ENCODE measurements at places on chromosomes 1 and 21.

DNA sequence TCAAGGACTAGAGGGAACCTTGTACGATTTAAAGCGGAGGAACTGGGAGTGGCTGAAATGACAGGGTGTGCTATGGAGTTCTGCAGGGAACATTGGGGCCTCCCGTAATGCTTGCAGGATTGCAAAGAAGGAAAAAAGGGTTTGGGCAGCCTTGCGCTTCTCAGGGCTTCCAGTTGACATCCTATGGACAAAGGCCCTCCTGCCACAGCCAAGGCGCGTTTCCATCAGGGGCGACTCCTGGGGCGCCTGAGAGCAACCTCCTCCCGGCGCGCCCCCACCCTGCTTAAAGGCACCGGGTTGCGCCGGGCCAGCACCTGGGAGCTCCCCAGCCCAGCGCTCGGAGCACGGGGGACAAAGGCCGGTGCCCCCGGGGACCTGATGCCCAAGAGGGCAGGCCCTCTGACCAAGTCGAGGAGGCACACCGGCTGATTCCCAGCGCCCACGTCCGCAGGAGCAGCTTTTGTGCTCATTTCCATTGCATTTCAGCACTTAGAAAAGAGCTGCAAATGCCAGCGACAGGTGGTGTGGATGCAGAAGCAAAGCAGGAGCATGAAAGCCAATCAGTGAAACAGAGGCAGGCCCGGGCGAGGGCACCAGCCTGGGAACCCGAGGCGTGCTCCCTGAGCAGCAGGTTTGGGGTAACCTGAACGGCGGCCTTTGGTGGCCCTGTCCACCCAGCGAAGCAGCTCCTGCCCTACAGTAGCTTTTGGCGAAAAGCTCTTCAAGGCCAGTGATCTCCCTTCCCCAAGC, 17.6 kb upstream of the RNF187 start:
- no peak for DNase-seq

- DNase-seq: no peak
These were observed 1.5 kb upstream of the THRAP3 start for GRCh38 chr1:36222481-36223380.

GRCh38 chr1:213956295-213956770, 31.4 kb upstream of the PROX1 start:
- no peak for DNase-seq

DNA sequence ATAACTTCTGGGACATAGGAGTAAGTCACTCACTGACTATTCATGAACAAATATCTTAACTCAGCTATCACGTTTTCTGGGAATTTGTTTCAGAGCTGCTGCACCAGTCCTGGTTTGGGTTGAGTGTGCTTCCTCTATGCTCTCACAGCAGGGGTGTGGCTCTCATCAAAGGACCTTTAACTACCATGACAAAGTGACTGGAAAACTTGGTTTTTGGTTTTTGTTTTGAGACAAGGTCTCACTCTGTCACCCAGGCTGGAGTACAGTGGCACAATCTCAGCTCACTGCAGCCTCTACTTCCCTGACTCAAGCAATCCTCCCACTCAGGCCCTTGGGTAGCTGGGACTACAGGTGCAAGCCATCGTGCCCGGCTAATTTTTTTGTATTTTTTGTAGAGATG, 4.1 kb downstream of the ILDR2 start:
- no peak for DNase-seq

GRCh38 chr21:20545454-20545853, 452.8 kb upstream of the NCAM2 start:
- DNase-seq: no peak

- DNase-seq: no peak
These were observed 238.5 kb downstream of the PTGER3 start for GRCh38 chr1:70809069-70809468.

GRCh38 chr21:44911384-44912157, 9.1 kb downstream of the ITGB2 start:
- no peak for DNase-seq

DNA sequence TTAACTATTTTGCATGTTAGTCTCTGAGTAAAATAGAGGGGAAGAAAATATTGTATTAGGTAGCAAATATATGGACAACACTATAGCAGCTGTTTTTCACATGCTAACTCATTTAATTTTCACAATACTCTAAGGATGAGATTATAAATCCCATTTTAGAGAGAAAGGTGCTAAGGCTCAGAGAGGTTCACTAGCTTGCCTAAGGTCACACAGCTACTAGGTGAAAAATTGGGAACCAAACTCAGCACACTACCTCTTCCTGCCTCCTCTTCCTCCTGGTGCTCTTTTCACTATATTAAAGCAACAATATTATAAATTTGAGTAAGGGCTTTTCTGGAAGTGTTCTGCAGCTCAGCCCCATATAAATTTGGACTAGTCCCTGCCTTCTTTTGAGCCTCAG, 2.3 kb downstream of the RXRG start:
- no peak for DNase-seq

DNA sequence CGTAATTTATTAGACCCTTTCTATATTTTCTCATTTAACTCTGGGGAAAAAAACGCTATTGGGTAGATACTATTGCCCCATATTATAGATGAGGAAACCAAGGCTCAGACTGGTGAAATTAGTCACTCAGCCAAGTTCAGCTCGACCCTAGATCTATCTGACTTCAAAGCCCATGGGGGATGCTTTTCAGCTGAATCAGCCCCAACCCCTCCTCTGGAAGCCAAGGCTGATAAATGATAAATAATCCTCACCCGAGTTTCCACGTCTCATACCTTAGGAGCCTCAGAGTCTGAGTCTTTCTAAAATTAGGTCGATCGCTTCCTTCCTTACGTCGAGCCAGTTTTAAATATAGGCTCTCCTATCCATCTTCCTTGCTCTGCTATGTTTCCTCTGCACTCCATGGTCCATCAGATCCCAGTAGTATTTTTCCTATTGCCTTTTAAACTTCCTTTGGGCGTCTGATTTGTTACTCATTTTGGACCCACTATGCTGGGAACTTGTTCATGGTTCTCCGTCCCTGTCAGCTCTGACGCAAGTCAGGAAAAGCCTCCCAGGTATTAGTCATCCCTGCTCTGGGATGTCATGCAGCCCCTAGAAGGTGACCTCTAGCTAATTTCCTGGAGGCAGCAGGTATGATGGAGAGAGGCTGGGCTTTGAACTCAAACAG, 122.8 kb downstream of the PLPP3 start:
- DNase-seq: no peak

GRCh38 chr21:36692835-36693488, 6.0 kb upstream of the SIM2 start:
- no peak for DNase-seq

- DNase-seq: no peak
These were observed 15.6 kb upstream of the ZNF669 start for GRCh38 chr1:247119600-247120407.

DNA sequence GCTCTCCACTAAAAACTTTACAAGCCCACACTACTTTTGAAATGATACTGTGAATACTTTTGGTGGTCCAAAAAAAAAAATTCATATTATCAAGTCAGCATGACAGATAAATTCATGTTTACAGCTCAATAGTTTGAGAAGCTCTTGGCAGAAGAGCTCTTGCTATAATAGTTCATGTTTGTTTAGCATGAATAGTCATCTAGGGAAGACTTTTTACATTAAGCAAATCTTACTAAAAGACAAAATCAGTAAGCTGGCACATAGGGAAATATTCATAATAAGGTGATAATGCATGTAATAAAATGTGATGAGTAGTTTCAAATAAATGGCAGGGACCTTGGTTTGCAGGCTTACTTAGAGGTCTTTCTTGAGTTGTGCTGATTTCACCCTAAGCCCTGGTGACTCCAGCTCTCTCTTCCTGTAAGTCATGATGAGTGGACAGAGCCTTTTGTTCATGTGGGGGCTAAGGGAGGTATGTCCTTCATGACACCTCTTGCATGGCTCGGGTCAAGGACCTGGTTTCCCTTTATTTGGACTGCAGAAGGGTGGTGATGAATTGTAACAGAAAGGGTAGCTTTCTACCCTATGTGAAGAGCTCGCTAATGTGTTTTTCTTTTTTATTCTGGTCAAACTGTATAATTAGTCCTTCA, 166.7 kb downstream of the GABPA start:
- DNase-seq: peak; percentile 46

DNA sequence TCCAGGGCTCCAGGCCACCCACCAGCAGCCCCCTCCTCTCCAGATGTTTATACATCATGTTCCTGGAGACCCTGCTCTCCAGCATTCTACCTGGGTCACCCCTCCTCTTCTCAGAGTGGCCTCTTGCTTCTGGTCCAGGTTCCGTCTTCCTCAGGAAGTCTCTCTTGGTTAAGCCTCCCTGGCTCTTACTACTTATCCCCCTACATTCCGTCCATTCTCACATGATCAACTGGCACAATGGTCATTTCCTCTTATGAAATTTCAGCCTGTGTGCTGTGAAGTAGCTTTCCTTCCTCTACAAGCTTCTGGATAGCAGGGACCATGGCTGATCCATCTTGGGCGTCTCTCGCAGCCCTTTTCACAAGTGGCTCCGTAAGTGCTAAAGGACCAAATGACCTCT, 33.9 kb upstream of the ATP2B4 start:
- DNase-seq: peak; percentile 48

DNA sequence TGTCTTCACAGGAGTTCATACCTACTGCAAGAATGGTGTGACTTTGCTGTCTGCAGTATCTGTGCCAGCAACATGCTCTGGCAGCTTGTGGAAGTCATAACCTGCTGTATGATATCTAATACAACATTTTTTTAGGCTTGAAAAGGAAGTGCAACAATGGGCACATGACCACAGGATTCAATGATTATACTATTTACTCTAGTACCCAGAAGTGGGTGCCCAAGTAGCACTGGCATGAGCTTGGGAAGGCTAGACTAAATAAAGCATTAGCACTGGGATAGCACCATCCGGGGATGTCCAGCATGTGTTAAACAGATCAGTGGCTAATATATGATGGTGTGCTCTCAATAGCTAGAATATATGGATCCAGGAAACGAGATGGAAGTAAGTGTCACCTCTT, 98.6 kb upstream of the PDE4B start:
- no peak for DNase-seq

DNA sequence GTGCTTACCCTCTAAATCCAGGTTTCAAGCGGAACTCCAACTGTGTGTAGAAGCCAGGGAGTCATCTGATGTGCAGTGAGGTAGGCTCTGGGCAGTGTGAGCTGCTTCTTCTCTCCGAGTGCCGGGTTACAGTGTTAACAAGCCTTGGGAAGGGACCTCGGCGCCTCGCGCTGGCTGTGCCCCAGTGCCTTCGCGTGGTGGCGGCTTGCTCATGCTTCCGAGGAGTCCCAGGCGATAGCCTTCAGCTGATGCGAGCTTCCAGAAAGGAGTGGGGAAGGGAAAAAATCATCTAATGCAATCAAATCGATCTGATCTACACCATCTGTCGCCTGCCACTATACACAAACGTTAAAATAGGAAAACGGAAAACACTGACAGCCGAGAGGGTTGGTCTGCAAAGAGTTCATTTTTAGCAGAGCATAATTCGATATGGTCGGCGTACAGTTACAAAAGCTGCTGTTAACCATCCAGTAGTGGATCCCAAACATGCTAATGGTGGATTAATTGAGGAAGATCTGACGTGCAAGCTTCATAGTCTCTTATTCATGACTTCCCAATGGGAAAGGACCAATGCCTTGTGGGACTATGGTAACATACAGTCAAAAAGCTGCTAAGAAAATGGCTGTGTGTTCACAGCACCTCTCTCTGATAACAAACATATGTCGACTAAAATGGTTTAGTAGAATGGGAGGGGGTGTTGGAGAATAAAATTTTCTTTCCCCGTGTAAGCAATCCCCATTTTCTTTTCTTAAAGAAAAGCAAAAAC, 128.7 kb upstream of the DPYD start:
- DNase-seq: peak; percentile 65

GRCh38 chr1:25844536-25845337, 14.5 kb downstream of the AUNIP start:
- DNase-seq: no peak

DNA sequence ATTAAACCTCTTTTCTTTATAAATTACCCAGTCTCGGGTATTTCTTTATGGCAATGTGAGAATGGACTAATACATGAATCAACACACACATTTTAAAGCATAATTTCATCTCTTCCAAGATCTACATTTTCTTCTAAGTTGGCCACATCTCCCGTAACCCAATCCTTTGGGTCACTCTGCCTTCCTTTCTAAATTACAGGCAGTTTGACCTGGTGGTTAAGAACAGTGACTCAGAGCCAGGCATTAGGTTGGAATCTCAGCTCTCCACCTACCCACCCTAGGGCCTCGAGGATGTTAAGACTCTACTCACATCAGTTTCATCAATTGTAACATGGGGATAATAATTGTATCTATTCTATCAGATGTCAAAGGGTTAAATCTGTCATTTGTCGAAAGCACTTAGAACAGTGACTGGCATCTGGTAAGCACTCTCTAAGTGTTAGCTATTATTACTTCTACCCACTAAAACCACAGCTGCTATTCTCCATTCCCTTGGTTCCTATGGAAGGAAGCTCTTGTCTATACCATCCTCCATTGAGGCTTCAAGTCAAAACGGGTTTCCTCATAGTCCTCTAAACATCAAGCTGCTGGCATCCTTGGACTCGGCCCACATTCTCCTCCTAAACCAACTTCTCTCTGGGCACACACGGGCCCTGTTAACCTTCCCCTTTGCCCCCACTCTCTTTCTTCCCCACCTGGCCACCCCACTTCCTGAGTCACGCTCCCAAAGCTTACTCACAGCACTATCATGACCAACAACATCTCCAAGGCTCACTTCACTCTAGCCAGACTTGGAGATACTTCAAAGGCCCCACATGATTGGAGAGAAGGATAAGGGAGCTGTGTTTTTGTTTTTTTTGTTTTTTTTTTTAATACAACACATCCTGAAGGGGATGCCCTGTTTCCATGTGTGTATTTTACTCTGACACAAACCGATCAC, 116.9 kb downstream of the TGFBR3 start:
- DNase-seq: peak; percentile 80

DNA sequence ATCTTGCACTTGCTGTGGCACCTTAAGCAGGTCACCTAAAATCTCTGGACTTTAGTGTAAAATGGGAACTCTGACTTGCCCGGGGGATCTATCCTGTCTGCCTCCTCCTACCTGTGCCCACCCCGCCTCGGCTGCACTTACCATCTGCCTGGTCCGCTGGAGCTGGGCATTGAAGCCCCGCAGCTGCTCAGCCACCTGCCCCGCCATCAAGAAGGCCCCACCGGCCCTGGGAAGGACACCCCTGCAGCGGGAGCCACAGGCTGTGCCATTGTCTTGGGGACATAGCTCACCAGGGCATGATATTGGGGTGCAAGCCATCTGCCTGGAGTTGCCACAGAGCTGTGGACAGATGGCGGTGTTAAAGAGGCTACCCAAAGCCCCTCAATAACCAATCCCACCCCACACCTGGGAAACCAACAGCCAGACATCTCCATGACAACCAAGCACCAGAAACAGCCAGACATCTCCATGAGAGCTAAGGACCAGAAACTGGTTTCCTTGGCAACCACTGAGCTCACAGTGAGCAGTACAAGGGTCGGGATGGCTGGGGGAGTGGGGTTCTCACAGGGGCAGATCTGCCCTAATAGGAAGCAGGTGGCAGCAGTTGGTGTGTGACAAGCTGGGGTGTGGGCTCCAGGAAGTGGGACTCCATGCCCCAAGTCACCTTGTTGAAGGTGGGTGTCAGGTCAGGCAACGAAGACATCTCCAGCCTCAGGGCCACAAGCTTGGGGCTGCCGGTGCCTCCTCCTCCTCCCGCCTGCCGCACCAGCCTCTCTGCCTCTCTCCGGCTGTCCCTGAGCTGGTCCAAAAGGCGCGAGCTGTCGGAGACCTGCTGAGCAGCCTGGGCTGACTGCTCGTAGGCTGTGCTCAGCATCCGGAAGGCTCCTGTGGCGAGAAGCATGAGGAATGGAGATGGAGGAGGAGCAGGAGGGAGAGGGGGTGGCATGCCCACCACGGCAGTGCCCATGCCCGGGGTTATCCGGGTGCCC, 29.1 kb downstream of the LAMB3 start:
- DNase-seq: no peak

- DNase-seq: no peak
These were observed 101.7 kb downstream of the NR5A2 start for GRCh38 chr1:200128944-200129879.

Data from foreskin fibroblast (primary cell).